SW480 (cell line): ENCODE measurements at places on chromosomes 2 and 18.

- DNase-seq: no peak
Observed at GRCh38 chr2:4483050-4483449, 779.7 kb downstream of the DCDC2C start.

- no peak for DNase-seq
Observed at GRCh38 chr2:157024129-157024528, 233.4 kb upstream of the GALNT5 start.

GRCh38 chr2:205166745-205167144, 515.6 kb upstream of the NRP2 start:
- no peak for DNase-seq

DNA sequence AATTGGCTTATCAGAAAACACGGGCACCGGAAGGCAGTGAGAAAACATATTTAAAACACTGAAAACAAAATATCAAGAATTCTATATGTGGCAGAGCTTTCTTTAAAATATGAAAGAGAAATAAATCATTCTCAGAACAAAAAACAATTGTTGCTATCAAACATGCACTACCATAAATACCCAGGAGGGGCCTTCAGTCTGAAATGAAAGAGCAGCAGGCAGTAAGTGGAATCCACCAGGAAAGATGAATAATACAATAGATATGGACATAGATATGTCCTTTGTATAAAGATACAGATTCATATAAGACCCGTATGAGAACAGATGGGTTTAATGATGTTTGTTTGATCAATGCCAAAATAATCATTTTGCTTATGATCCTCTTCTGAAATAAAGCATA, 142.0 kb downstream of the TMEM18 start:
- peak; percentile 23 for DNase-seq

- DNase-seq: no peak
Observed at GRCh38 chr2:164777847-164778461, 63.7 kb downstream of the COBLL1 start.

DNA sequence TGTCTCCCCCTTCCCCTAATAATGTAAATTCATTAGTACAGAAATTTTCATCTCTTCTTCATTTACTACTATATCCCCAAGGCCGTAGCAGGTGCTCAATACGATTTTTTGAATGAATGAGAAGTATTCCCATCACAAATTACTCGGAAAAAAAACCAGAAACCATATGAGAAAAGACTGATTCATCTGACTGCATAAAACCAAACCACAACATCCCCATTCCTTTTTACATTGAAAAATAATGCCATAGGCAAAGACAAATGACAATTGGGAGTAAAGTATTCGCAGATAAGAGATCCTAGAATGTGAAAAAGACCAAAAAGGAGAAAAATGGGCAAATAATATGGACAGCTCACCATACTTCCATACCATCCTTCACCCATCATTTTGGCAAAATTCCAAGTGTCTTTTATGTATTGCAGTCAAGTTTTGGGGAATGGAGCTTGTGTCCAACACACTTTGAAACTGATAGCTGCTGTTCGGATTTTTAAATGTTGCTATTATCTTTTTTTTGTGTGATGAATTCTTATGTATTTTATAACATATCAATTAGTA, 1.5 kb downstream of the ZC3H8 start:
- DNase-seq: no peak
